ENCODE measurements at places on chromosomes 7 and 10.

DNA sequence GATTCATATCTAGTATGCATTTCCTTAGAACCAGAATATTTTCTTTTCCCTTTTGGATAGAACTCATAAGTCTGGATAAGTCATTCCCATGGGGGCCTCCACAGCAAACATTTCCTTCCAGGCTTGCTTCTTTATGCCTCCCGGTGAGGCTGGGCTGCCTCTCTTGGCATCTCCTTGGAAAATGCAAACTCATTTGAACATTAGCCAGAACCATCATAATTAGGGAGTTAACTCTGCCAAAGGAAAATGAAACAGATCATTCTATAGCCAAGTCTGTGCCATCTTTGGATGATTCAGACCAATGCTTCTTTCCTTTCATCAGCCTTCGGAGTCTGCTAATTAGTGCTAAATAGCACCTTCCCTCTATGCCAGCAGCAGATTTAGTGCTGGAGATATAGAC, 81.1 kb downstream of the PLPP4 start:
- no peak for DNase-seq

DNA sequence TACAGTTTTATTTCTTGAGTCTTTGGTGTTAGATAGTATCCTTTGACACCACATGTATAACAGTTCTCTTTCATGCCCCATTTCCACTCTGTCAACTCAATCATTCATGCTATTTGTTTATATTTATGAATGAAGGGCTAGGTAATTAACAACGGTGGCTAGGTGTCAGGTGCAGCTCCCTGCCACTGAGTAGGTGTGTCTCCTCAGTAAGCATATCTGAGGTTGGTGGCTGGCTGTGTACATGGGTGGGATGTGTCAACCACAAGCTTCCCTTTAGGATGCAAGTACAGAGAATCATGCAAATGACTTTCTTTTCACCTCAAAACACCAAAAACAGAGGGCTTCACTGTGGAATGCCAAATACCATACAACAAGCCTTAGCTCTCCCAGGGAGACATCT, 83.4 kb downstream of the ZNF365 start:
- DNase-seq = no peak

DNA sequence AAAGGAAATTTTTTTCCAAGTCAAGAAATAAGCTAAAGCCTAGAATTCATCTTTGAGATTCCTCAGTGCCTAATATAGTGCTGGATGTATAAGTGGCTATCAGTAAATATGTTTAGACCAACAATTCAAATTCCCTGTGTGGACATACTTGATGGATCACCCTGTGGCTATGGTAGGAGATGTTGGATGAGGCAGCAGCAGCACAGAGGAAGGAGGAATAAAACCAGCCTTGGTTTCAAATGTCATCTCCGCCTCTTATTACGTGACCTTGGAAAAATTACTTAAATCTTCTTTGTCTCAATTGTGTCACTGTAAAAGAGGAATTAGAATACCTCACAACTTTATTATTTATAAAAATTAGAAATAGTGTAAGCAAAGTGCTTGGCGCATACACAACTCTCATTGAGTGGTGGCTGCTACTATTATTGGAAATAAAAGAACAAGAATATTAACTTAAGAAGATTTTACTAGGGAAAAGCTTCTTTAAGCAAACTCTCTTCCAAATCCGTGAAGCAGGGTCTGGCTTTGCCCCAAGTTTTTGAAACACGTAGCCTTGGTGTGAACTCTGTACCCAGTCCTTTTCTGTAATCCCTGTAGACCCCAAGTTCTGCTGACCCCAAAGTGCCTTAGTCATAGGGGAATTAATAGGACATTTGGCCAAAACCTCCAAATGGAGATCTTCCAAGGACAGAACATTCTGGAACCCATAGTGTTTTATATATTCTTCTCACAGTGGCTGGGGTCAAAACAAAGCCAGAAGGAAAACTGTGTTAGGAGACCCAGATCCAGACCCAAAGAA, 283.8 kb downstream of the PTEN start:
- DNase-seq = no peak

- peak; percentile 1 for DNase-seq
Observed at GRCh38 chr7:49346195-49346899, 422.0 kb downstream of the CDC14C start.

GRCh38 chr10:123999261-123999660, 94.1 kb downstream of the CHST15 start:
- no peak for DNase-seq

DNA sequence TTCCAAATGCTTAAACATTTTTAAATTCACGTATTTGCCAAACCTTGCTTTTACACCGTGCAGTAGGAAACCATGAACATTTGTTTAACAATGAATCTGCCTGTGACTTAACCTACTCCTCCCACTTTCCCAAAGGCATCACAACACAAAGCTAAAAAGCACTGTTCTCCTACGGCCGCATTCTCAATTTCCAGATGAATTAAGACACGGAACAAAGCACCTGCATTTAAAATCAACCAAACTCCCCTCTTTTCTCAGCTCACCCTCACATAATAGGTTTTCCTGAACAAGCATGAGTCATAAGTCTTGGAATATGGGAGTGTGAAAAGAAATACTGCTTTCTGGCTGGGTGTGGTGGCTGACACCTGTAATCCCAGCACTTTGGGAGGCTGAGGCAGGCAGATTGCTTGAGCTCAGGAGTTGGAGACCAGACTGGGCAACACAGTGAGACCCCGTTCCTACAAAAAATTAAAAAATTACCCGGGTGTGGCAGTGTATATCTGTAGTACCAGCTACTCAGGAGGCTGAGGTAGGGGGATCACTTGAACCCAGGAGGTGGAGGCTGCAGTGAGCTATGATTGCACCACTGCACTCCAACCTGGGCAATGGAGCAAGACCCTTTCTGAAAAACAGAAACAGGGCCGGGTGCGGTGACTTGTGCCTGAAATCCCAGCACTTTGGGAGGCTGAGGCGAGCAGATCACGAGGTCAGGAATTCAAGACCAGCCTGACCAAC, 51.7 kb upstream of the CYTH3 start:
- DNase-seq = no peak

- no peak for DNase-seq
Observed at GRCh38 chr10:89563861-89564478, 28.6 kb upstream of the SLC16A12 start.
